ENCODE measurements at places on chromosomes 1 and 21.
A peak's percentile ranks its signal among the peaks of the same experiment; 100 is the strongest.

GRCh38 chr1:99849413-99849743 is 783 bp upstream of the AGL start:
- DNase-seq, result no peak

DNA sequence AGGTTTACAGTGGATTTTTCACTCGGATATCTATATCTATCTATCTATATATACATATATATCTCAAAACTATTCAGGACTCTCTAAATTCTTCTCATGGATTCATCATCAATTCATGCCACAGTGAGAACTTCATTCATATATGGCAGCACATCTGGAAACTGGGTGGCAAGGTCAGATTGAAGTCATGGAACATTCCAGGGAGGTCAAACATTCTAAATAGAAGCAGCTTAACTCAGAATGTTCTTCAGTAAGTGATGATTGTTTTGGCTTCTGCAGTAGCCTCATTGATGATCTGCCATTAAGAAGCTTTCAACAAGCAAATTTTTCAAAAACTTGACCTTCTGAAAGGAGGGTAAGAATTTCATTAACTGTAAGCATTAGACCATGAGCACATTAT is 46.9 kb upstream of the ADAMTS1 start:
- no peak for DNase-seq

DNA sequence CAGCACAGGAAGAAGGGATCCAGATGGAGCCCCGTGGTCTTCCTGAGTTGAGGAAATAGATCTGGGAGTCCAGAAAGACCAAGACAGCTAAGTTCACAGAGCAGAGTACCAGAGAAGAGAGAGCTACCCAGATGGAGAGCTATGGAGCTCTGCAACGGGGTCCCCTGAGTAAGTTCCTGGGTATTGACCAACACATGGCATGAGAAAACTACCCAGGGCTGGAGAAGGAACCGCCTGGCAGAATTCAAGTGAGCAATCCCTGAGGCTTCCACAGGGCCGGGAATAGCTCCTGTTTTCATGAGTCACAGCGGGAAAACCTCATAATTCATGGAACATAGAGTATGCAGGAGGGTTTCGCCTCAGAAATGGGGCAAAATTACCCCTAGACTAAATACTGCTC is 19.7 kb downstream of the STPG1 start:
- no peak for DNase-seq

- DNase-seq, result no peak
These were observed 2.1 kb downstream of the TTC39A start for GRCh38 chr1:51328279-51328678.

DNA sequence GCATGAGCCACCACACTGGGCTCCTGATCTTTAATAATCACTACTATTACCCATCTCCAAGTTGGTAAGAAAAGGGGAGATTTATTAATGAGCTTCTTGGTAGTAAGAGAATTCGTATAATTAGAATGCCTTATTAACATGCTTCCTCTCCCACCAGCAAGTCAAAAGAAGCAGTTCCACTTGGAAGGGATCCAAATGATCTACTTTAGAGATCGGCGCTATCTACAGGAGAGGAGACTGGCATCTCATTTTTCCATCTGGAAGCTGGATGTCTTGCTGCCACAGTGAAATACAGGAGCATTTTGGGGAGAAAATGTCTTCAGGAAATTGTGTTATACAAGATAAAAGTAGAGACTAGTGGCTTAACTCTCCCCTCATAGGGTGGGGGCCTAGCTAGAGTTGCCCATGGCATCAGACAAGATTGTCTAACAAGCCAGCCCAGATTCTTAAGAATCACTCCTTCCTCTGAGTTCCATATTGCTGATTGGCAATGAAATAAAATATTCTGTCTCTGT is 33.6 kb upstream of the CAMSAP2 start:
- no peak for DNase-seq

- DNase-seq, result no peak
These were observed 25.1 kb downstream of the ATP8B2 start for GRCh38 chr1:154350383-154350782.

- DNase-seq, result no peak
These were observed 40.8 kb downstream of the FCER1A start for GRCh38 chr1:159342761-159343425.

GRCh38 chr1:63835128-63835527 is 61.3 kb downstream of the ROR1 start:
- DNase-seq, result no peak

DNA sequence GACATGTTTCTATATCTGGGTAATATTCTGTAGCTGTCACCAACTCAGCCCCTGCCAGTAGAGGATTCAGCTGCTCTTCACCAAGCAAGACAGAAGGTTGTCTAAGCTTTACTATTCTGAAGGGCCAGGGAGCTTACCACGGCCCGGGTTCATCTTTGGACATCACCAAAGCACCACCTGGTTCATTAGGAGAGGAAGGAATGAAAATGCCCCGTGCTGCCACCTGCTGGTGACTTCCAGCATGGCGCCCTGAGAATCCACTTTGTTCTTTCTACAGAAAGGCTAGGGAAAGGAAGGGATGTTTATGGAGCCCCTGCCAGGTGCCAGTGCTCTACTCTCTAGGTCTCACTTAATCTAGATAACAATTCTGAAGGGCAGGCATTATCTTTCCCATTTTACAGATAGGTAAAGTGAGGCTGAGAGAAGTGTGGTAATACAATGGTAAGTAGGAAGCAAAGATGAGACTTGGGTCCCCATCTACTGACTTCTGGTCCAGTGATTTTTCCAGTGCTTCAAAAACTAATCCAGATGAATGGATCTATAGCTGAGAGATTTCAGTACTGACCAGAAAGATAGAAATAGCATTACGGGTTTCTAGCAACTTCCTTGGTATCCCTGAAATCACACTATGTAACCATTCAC is 79.5 kb downstream of the BEND5 start:
- peak; percentile 31 for DNase-seq

DNA sequence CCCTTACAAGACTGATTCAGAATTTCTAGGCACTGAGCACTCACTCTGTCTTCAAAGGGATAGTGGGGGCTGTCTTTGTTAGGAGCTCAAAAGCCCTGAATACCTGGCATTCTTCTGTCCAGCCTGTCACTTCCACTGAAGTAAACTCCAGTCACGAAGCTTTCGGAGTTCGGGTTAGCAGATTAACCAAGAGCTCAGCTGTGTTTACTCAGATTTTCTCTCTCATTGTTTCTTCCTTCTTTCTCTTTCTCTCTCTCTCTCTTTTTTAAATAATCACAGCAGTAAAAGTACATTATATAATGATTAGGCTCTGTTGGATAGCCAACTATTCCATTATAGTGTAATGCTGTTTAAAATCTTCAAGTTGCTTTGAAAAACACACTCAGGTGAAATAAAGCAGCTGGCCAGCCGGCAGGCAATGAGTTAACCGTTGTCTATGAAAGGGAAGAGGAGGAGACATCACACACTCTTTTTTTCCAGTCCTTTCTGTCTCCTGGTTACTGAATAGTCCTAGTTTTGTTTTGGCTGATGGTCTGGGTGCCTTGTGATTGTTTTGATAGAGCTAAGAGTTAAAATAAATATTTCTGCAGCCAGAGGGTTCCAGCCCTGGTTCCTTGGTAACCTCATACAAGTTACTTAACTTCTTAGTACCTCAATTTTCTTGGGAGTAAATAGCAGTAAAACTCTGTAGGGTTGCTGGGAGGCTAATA is 89.8 kb downstream of the ADSS2 start:
- DNase-seq, result no peak

DNA sequence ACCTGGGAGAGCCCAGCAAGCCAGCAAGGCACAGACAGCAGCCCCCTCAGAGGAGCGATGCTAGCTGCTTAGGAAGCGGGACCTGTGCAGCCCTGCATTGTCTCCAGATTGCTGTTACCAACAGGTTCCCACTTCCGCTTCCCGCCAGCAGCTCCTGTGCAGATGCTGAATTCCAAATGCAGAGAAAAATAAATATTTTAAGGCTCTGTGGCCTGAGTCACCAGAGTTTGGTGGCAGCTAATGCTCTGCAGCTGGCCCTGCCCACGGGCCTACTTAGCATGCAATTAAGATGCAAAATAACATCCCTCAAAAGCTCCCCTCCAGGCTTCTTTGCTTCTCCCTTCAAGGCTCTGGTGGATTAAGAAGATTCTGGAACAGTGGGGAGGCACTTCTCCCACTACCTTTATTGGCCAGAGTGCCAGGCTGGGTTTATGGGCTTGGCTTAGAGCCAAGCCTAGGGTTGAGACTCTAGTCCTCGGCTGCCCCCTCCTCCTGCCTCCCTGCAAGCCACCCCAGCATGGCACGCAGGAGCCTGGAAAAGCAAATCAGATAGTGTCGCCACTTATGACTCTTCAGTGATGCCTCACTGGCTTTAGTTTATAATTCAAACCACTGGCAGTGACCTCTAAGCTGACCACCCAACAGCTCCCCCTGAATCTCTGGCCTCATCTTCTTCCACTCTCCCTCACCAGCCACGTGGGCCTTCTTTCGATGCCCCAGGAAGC is 207.1 kb upstream of the ZC3H12A start:
- no peak for DNase-seq

- no peak for DNase-seq
These were observed 35.7 kb upstream of the MYSM1 start for GRCh38 chr1:58735586-58735985.

GRCh38 chr1:42845193-42845592 is 1.2 kb upstream of the ZNF691 start:
- no peak for DNase-seq

- DNase-seq, result peak; percentile 46
These were observed 32.7 kb upstream of the ATP5PO start for GRCh38 chr21:33948096-33948950.

- DNase-seq, result no peak
These were observed 563.6 kb upstream of the PRMT6 start for GRCh38 chr1:106492880-106493279.

DNA sequence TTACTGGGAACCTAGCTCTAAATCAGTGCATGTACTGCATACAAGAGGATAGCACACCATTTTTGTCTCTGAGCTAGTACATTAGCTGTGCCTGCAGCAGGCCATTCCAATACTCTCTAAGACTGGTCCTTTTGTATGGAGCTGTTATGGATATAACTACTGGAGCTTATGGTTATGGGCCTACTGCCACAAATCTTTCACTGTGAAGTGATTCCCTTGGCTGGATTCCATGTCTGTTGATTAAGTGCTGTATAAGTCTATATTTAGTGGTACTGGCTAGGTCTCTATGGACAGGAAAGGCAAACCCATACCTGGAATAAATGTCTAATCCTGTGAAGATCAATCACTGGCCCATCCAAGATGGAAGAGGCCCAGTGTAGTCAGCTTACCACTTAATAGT is 12.0 kb downstream of the ZFYVE9 start:
- no peak for DNase-seq

- DNase-seq, result no peak
These were observed 94.5 kb downstream of the ST6GALNAC5 start for GRCh38 chr1:76961820-76962207.

DNA sequence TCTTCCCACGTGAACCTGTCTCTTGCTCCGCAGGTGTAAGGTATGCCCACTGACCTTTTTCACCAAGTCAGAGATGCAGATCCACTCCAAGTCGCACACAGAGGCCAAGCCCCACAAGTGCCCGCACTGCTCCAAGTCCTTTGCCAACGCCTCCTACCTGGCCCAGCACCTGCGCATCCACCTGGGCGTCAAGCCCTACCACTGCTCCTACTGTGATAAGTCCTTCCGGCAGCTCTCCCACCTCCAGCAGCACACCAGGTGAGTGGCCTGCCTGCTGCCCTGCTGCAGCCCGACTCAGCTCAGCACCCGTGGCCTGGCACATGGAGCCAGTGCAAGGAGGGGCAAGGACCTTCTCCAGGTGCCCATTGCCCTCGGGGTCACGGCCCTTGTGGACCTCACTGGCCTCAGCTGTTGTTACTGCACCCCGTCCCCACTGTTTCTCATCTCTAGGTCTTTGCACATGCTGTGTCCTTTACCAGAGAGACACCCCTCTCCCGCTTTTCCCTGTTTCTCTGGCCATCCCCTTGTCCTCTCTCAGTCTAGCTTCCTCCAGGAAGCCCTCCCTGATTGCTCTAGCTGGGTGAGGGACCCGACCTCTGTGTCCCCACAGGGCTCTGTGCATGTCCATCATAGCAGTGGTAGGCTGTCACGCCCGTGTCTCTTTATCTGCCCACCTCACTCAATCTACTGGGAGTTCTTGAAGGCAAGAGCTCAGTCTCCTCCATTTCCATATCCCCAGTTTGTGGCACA is 25.4 kb downstream of the ZNF362 start:
- DNase-seq, result no peak

DNA sequence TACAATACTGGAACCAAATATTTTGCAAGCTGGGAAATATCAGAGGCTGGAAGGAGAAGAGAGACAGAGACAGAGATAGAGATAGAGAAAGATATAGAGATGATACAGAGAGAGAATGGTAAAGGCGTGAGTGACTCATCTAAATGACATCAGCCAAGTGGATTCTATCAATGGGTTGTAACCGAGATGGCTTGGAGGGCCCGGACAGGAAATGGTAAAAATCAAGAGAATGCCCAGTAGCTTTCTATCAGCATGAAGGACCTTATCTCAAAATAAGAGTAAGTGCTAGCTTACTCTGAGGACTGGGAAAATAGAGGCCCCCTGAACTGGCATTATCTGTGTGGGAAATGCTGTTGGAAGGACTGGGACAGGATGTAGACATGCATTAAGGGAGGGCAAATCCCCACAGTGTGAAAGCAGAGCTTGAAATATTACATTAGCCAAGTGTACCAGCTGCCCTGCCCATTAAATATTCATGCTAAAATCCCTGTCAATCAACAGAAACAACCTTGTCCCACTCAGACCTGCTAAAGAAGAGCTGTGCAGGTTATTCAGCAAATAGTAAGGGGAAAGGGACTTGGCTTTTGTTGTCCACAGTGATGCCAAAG is 76.6 kb upstream of the ZNF644 start:
- DNase-seq, result no peak

DNA sequence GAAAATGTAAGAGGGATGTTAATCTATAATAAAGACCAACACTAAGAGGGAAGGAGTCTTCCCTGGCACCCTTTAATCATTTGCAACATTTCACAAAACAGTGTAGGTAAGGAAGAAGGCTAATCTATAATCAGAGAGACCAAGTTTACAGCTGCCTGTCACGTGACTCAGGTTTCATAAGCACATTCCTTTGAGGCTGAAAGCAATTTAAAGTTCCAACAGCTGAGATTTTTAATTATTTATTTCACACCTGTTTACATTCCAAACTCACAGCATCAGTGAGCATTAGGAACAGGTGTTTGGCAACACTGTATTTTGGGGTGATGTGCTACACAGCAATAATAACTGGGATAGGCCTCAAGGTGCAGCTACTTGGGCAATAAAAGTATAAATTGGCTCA is 75.7 kb upstream of the PGBD5 start:
- DNase-seq, result no peak

GRCh38 chr1:4908486-4908885 is 254.1 kb downstream of the AJAP1 start:
- DNase-seq, result no peak

GRCh38 chr1:25061261-25061995 is 131.4 kb upstream of the RUNX3 start:
- no peak for DNase-seq

DNA sequence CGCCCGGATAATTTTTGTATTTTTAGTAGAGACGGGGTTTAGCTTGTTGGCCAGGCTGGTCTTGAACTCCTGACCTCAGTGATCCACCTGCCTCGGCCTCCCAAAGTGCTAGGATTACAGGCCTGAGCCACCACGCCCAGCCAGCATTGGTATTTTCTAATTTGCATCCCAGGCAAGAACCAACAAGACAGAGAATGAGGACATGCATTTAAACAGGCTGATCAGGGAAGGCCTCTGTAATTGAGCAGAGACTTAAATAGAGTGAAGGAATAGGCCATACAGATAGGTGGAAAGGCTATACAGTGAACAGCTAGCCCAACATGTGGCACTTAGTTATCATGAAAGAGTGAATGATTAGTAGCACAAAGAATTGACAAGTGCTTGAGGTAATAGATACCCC is 230.4 kb downstream of the SLC35F3 start:
- no peak for DNase-seq
